T follicular helper cell (primary cell): ENCODE measurements at places on chromosomes 2 and 18.

GRCh38 chr18:22214731-22215528, 45.5 kb downstream of the GATA6 start:
- DNase-seq: no peak

- DNase-seq: no peak
These were observed 47.2 kb downstream of the HDLBP start for GRCh38 chr2:241268306-241268705.

DNA sequence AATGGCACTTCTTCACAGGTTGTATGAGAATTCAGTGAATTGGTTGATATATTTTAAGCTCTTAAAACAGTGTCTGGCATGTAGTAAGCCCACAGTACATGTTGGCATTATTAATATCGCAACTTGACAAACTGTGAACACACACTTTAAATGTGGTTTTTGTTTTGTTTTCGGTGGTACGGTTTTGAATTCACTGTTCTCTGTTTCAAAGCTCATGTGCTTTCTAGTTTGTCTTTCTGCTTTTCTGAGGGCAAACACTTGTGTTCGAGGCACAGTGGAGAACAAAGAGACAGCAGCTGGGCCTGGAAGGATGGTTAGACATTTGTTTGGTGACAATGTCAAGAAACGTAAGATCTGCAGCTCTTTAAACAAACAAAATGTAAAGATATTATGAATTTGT, 276.5 kb upstream of the MC4R start:
- DNase-seq: no peak

- DNase-seq: no peak
These were observed 169.1 kb upstream of the KLF7 start for GRCh38 chr2:207334624-207335371.

- DNase-seq: no peak
These were observed 1.4 kb upstream of the KCNK3 start for GRCh38 chr2:26691161-26691560.

DNA sequence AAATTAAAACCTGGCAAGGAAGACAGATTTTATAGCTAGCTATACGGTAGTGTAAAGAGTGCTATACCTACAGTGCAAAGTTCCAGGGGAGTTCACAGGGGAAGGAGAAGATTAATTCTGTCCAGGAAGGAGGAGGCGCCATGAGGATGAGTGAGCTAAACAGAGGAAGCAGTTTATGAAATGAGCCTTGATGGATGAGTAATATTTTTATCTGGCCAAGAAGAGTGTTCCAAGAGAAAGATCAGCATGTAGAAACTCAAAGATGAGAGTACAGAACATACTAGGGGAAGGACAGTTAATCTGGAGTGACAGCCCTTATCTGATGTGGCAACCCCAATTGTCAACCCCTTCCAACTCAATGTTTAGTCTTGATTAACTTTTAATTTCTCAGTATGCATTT, 54.8 kb downstream of the CDH20 start:
- DNase-seq: no peak

- DNase-seq: no peak
These were observed 1.2 kb downstream of the BCL11A start for GRCh38 chr2:60552078-60552850.

- DNase-seq: no peak
These were observed 45.1 kb upstream of the FHL2 start for GRCh38 chr2:105443617-105444598.

GRCh38 chr2:64773461-64774118, 119.9 kb upstream of the SERTAD2 start:
- DNase-seq: no peak

GRCh38 chr2:26564121-26564644, 77.0 kb downstream of the CIB4 start:
- DNase-seq: no peak

- DNase-seq: peak; percentile 21
These were observed 78.2 kb downstream of the UBE2E3 start for GRCh38 chr2:181058378-181059269.

- no peak for DNase-seq
These were observed 125.2 kb downstream of the PTGR3 start for GRCh38 chr18:75083761-75084160.

- DNase-seq: no peak
These were observed 243.8 kb upstream of the LRATD1 start for GRCh38 chr2:14388724-14389123.

DNA sequence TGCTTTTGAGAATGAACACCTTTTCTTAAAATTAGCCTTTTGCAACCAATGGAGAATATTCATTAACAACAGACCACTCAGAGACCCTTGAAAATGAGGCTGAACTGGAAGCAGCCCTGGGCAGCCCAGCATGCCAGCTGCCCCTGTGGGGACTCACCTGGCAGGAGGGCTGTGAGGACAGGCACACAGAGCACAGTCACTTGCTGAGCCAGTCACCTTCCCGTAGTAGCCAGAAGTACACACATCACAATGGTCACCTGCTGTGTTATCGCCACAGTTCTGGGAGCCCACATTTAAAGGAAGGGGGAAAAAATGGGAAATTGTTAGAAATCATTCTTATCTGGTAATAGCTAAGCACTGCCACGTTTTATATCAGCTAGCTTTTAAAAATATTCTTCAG, 115.5 kb downstream of the LAMA1 start:
- no peak for DNase-seq

GRCh38 chr2:233470839-233471238, 95.7 kb downstream of the USP40 start:
- no peak for DNase-seq

DNA sequence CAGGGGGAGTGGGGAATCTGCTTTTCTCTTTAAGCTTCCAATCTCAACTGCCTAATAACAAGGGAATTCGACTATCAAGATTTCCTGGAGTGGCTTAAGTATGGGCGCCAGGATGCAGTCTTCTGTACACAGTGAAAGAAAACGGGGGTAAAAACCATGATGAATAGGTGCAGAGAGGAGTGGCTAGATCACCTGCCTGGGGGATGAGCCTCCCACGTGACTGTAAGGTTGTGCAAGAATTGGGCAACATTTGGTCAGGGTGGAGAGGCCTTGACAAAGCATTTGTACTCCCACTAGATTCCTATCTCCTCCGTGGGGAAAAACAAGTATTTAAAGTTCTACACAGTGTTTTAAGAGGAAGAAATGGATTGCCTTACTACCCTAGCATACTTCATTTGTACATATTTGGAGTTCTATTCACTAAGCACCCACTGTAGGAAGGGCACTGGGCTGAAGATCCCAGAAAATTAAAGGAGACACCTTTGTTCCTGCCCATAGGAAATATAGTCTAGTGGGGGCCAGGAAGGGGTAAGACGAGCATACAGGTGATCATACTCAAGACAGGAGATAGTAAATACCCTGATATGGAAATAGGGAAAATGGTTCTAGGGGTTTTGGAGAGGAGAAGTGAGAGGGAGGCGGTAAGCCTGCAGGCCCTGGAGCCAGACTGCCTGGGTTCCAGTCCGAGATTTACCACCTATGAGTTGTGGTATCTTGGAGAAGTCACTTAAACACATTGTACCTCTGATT, 29.2 kb downstream of the EPAS1 start:
- DNase-seq: no peak

- no peak for DNase-seq
These were observed 93.0 kb upstream of the CTDP1 start for GRCh38 chr18:79586436-79587225.

GRCh38 chr2:12721566-12722446, 5.1 kb downstream of the TRIB2 start:
- DNase-seq: no peak

- DNase-seq: no peak
These were observed 7.3 kb downstream of the ALPP start for GRCh38 chr2:232385660-232386489.

DNA sequence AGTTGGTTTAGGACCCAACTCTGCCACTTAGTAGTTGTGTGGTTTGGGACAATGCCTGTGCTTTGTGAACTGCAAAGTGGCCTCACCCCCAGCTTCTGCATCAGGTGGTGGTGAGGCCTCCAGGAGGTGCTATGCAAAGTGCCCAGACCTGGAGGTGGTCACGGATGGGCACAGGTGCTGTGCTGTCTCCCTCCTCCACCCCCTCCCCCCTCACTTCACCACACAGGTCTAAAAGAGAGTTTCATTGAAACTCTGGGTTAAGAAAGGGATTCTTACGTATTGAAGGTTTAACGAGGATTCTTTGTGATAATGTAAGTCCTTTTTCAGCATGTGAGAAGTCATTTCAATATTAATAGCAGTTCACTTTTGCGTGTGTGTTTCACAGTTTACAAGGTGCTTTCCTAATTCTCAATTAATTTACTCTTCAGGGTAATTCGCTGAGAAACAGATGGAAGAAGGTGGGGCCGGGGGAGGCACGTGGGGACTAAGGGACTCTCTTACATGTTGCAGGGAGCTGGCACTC, 369.9 kb downstream of the LPIN1 start:
- no peak for DNase-seq
